ENCODE measurements at places on chromosomes 2 and 18.

- peak; percentile 38 for DNase-seq
Measured at GRCh38 chr2:165698444-165698884, 95.6 kb downstream of the GALNT3 start.

- no peak for DNase-seq
Measured at GRCh38 chr2:30150786-30151185, 4.0 kb downstream of the YPEL5 start.

DNA sequence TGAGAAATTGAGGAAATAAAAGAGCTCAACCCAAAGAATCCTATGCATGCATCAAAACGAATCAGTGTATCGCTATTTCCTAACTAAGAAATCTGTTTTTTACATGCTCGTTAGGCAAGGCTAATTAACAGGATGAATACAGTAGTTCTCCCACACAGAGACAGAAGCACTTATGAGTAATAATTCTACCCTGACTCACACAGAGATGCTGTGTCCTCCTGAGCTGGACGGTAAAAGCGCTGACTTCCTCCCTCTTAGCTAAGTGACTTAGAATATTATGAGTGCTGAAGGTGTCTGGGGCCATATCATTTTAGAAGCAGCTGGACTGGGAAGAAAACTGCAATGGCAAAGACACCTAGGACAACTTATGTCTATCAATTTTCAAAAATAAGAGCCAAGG is 18.5 kb downstream of the PLEKHM3 start:
- no peak for DNase-seq

- DNase-seq = peak; percentile 8
Measured at GRCh38 chr2:235132651-235133050, 180.8 kb downstream of the SH3BP4 start.

DNA sequence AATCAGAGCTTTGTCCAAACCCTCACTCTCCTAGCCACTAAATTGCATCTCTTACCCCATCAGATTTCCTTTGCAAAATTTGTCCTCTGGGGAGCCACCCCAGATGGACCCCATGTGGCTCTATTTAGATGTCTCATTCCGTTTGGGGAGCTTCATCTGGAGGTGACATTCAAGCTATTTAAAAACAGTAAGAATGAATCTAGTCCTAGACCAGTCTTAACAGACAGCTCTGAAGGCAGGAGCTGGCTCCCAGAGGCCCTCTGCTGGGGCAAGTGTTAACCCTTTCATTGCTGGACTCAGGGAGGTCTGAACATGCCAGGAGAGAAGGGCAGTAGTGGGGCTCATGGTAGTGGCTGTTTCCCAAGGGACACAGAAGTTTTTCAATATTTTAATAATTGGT is 59.2 kb downstream of the RPL37A start:
- no peak for DNase-seq

- DNase-seq = no peak
Measured at GRCh38 chr2:174248998-174249592, 763 bp upstream of the OLA1 start.

DNA sequence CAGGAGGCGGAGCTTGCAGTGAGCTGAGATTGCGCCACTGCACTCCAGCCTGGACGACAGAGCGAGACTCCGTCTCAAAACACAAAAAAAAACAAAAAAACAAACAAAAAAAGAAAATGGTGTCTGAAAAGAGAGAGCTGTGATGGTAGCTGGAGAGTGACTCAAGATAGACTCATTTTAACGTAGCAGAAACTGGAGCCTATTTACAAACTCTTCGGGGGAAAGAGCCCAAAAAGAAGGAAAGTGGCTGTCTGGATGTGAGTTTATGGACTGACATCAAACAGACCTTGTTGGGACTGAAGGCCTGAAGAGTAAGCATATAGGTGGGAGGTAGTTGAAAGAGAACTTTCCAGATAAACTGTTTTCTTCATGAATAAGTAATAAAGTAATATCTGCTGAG is 51.8 kb downstream of the LIMS1 start:
- no peak for DNase-seq

GRCh38 chr2:119545754-119546446 is 1.7 kb downstream of the CFAP221 start:
- no peak for DNase-seq

DNA sequence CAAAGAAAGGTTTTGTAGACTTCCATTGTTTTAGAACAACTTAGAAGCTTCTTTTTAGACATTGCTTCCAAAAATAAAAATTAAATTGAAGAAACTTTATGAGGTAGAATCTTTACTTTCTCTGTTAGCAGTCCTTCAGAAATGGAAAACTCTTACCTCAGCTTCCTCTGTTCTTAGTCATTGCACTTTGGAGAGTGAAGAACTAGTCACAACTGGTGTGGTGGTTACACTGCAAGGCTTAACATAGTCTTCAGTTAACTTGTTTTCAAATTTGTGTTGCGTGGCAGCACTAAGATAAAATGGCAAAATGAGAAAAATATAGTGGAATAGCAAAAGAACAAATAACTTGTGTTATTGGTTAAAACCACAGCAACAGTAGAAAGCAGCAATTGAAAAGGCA is 332.6 kb downstream of the KIAA1328 start:
- no peak for DNase-seq

DNA sequence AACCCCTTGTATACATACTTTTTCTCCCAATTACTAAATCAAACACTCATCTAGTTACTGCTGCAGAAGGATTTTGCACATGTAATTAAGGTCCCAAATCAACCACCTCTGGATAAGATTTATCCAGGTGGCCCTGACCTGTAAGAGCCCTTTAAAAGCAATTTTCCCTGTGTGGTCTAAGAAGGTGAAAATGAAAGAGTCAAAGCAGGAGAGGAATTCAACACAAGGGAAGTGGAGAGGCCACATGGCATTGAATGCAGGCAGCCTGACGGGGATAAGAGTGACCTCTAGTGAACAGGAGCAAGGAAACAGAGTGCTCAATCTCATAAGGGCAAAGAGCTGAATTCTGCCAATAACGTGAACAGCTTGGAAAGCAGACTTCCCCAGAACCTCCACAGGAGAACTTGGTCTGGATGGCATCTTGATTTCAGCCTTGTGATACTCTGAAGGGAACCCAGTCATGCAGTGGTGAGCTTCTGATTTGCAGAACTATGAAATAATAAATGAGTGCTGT is 27.2 kb downstream of the PPP3R1 start:
- DNase-seq = no peak

GRCh38 chr2:163610817-163611556 is 124.8 kb downstream of the FIGN start:
- no peak for DNase-seq

DNA sequence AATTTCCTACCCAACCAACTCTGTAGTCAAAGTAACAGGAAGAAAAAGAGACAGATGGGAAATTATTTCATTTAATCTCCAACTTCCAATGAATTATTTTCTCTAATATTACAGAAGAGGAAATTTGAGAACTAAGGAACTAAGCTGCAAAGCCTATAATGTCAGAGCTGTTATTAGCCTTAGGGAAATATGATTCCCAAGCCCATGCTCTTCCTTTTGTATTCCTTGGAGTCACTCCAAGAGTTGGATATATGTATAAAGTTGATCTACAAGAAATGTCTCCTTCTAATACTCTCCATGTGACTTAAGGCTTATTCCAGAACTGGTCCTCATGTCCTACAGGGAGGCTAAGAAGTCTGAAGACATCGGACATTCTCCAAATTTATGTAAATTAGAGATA is 31.6 kb upstream of the VWC2L start:
- DNase-seq = peak; percentile 45

DNA sequence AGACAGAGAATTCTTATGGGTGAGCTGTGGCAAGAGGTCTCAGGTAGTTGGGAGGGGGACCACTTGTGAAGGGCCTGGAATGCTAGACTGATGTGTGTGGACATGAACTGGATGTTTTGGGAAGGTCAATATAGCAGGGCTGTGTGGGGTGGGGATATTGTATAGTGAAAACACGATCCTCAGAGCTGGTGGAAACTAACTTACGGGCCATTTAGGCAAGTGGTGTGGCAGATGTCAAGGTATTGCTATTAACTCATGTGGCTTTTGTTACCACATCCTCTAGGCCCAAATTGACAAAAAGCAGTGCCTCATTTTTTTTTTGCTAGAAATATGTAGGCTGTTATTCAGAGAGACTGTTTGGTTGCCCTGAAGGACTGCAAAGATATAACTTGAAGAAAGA is 8.0 kb upstream of the GALNT1 start:
- DNase-seq = no peak

DNA sequence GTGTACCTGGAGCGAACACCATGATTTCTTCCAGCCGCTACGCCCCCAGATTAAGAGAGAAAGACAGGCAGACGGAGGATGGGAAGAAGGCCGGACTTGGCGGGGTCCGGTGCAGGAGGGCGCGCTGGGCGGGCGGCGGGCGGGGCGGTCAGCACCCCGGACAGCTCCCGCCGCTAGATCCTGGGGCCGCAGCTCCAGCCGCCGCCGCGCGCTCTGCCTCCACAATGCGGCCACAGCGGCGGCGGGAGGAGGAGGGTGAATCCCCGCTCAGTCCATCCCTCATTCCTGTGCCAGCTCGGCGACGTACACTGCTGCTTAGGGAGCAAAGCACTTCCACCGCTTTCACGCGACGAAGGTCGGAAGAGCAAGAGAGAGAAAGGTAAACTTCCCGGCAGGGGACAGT is at the start of gene AKAIN1:
Gene AKAIN1, minus strand, starts transcription at position 226 of the 403 bp plus-strand sequence. Its CDS starts 204 bp downstream, at position 22.
- DNase-seq = no peak
